HAP-1 (cell line): ENCODE measurements at places on chromosomes 5 and 9.
A peak's percentile ranks its signal among the peaks of the same experiment; 100 is the strongest.

DNA sequence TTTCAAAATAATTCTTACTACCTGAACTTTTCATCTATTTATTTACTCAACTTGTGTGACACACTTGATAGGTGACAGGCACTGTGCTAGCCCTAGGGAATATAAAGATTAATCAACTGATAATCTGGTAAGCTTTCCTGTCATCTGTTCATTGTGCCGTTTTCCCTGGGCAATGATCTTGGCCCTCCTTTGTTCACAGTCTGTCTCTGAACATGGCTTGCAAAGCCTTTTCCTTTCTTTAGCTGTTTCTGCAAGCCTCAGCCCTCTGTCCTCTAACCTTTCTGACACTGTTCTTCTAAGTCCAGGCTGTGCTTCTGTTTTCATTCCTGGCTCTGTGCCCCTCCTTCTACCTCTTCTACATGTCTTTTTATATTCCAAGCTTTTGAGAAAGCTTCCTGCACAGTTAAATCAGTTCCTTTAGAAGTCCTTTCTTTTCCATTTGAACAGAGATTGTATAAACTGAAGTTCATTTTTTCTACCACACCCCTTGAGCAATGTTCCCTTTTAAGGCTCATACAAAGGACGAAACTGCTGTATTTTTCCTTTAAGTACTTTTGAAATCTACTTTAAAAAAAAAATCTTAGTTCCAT is 803.0 kb upstream of the ZNF608 start:
- DNase-seq: peak; percentile 75

DNA sequence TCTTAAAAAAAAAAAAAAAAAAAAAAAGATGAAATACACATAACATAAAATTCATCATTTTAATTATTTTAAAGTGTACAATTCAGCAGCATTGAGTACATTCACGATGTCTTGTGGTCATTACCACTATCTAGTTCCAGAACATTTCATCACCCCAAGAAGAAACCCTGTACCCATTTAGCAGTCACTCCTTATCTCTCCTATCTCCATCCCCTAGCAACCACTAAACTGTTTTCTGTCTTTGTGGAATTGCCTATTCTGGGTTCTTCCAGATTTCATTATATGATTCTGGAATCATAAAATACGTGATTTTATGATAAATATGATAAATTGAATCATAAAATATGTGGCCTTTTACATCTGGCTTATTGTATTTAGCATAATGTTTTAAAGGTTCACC is 8.9 kb upstream of the HMCN2 start:
- no peak for DNase-seq

DNA sequence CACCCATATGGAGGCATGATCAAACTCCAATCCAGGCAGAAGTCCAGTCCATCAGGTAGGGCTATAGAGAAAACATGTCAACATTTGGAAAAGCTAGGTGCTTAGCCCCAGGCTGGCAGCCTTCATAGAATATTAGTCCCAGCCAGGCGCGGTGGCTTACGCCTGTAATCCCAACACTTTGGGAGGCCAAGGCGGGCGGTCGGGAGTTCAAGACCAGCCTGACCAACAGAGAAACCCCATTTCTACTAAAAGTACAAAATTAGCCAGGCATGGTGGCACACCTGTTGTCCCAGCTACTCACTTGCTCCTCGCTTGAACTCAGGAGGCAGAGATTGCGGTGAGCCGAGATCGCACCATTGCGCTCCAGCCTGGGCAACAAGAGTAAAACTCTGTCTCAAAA is 285.7 kb downstream of the MARCHF11 start:
- DNase-seq: no peak

GRCh38 chr9:109779711-109780452 is at the start of gene PALM2AKAP2:
Gene PALM2AKAP2 (plus strand): TSS chr9:109780198. CDS start chr9:109780489, 291 bp downstream.
- no peak for DNase-seq

GRCh38 chr9:6884101-6884500 is 126.3 kb downstream of the KDM4C start:
- DNase-seq: no peak

DNA sequence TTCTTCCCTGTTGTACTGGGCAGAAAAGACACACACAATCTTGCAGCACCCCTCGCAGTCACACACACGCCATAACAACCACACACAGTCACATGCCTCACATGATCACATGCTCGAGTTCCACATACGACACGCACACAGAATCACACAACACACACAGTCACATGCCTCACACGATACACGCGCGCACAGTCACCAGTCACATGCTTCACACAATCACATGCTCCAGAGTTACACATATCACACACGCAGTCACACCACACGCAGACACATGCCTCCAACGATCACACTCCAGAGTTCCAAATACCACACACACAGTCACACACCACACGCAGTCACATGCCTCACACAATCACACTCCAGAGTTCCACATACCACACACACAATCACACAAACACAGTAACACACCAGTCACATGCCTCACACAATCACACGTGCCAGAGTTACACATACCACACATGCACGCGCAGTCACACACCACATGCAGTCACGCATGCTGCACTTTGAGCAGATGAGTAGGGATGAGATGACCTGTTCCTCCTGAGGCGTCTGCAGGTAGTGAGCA is 49.0 kb upstream of the LRRC14B start:
- no peak for DNase-seq

DNA sequence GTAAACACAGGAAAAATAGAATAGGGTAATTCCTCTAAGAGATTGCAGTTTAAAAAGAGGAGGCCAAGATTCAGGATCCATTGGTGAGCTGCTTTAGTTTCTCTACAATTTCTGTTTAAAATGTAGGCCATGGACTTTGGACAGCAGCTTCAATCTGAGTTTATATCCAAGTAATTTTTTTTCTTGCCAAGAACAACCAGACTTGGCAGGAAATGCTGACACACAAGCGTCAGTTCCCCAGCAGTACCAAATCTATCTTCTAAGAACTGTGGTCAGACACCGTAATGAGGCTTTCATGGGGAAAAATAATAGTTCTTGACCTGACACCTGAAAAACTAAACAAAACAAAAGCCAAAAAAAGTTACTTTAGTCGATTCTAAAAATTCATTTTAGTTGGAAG is 528.8 kb downstream of the CSNK1G3 start:
- no peak for DNase-seq

- DNase-seq: no peak
These were observed 92.2 kb upstream of the RAD23B start for GRCh38 chr9:107190936-107191290.

DNA sequence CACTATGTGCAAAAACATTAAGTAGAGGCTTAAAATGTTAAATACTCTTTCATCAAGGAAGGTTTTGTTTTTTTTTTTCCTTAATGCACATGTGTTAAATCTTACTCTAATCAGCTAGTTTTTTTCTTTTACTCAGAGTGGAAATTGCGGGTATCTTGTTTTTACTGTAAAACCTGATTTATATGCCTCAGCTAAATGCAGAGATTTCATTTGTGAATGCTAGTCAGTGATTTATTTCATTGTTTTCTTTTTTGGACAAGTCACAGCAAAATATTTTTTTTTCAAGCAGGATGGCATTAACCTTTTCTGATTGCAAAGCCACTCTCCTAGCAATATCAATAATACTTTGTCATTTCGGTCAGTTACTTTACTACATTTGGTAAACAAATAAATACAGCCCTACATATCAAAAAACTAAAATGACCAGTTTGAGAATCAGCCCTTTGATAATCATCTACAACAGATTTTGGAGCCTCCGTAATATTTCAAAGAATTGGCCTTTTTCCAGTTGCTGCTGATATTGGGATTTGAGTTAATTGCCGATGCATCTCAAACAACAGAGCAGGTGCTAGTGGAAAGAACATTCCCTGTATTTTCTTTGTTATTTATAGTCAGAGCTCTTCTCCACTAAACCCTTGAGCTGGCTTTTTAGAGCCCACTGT is 579.2 kb upstream of the ZNF608 start:
- DNase-seq: no peak

DNA sequence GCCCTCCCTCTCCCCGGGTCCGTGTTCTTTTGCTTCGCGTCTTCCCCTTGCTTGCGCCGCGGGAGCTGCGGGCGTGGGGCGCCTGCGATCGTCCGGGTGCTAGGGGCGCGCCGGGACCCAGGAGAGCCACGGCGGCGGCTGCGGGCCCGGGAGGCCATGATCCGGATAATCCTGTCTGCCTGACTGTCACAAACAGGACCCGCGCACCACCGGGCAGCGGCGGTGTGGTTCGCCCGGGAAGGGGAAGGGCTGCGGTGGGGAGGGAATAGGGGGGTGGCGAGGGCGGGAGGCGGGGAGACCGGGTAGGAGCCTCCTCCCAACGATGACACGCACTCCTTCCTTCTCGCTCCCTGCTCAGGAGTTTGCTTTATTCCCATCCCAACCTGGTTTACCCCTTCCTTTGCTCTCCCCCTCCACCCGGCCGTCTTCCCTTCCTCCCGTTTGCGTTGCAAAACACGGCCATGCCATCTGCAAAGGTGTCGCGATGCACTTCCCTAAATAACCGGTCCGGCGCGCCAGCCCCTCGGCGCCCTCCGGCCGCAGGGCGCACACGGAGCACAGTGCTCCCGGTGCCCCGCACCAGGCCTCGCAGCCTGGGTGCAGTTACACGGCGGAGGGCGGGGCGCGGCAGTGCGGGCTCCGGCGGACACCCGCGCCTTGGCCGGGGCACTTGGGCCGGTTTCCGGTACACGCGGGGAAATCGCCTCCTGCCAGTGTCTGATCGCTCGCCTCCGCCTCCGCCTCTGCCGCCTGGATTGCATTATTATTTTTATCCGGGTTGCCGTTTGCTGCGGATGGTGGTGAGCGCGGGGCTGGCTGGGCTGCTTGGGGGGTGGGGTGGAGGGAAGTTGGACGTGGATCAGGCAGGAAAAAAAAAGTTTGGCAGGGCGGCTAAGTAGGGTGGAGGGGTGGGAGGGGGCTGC is 1.5 kb downstream of the SMARCA2 start:
- DNase-seq: peak; percentile 58

- DNase-seq: no peak
These were observed 55.6 kb downstream of the SPTLC1 start for GRCh38 chr9:92059661-92060060.

- no peak for DNase-seq
These were observed 139.5 kb upstream of the RAPGEF1 start for GRCh38 chr9:131879181-131879910.
